Stimulated activated CD8-positive, alpha-beta memory T cell treated with anti-CD3 and anti-CD28 coated beads, Interleukin-7, amount 100 ng/mL, for 24 hours (primary cell): ENCODE measurements at places on chromosomes 11 and 22.

DNA sequence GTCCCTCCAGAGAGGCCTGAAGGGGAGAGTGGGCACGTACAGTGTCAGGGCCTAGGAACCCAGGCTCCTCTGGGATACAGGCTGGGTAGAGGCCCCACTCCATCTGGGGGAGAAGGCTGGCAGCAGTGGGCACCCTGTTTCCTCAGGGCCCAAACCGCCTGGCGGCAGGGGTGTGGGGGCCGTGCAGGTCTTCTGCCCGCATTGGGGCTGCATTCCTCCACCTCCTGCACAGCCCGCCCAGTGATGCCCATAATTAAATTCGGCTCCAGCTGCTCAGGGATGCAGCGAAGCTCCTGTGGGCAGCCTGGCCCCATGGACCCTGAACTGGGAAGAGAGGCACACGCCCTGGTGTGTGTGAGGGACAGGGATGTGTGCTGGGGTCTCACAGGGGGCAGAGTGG, 35.4 kb downstream of the KCNQ1OT1 start:
- DNase-seq: no peak

DNA sequence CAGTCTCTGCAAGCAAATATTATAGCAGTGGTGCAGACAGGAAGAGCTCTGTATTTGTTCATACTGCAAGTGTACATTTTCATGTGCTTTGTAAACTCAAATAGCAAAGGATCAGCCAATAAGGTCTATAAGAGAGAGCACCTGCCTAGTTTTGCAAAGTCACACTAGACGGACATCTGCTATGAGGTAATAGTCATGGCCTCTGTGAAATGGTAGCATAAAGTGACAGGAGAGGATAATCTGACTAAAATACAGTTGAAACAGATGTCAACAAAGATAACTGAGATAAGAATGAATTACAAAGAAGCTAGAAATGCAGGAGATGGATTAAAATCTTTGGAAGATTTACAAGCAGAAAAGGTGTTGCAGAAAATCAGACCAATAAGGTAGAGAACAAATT, 70.6 kb upstream of the SPON1 start:
- no peak for DNase-seq

DNA sequence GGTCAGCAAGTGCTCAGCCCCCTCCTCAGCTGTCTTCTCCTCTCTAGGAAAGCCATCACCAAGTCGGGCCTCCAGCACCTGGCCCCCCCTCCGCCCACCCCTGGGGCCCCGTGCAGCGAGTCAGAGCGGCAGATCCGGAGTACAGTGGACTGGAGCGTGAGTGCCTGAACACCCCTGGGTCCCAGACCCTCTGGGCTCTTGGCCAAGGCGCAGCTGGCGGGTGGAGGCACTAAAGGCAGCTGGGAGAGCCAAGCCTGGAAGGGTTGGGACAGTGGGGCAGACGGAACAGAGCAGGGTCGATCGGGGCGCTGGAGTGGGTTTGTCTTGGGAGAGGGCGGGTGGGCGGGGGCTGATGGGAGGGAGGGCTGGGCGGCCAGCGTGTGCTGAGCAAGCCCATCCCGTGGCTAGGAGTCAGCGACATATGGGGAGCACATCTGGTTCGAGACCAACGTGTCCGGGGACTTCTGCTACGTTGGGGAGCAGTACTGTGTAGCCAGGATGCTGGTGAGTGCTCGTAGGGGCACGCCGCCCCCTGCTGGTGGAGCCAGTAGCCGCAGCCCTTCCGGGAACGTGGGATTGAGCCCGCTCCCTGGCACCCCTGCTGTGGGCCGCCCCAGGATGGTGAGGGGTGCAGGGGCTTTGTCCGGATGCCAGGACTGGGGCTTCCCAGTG, 14.1 kb upstream of the MDK start:
- DNase-seq: peak; percentile 65

DNA sequence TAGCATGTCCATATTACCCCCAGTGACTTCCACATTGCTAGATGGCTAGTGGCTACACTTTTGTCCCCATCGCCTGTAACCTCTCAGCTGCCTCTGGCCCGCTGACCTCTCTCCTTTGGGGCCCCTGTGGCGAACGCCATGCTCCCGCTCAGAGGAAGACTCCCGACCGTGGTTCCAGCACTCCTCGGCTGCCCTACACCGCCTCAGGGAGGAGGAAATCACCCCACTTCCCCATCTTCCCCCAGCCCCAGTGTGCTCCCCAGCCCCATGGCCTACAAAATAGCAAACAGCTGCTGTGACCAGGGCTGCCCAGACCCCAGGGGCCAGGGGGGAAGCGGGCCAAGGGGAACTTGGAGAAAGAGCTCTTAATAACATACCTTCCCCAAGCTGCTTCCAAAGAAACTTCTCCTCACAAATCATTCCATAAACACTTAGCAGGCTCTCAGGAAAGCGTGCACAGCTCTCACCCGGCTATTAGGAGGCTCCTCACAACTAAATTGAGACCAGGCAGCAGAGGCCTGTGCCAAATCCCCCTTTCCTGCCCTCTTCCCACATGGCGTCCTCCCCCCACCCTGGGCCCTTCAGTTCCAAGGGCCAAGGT, 63.5 kb upstream of the WNT11 start:
- DNase-seq: no peak

- DNase-seq: no peak
Observed at GRCh38 chr22:45857519-45857918, 119.4 kb downstream of the WNT7B start.
